Smooth muscle cell of the brain vasculature (primary cell): ENCODE measurements at places on chromosomes 2 and 18.

GRCh38 chr2:35891936-35892335 lies 463.6 kb upstream of the CRIM1 start:
- no peak for DNase-seq

DNA sequence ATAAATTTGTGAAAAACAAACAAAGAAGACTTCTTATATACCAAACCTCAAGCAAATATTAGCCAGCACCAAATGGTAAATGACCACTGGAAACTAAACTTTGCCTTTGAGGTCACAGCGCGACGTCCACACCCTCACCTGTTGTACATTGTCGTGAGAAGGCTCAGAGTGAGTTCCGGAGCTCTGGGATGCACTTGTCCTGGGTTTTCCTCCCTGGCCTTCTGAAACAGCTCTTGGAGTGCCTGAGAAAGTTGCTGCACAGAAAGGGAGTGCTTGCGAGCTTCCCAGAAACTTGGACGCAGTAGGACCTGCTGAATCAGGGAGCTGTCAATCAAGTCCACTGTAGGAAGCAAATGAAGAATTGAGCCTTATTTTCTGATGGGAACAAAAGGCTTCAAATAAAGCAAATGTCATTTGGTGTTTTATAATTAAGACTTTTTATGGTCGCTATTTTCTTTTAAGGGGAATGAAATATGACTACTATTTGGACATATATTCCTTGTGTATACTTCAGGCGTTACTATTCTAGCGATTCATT lies 11.0 kb downstream of the DYTN start:
- no peak for DNase-seq

GRCh38 chr2:2321200-2321540 lies 9.9 kb downstream of the MYT1L start:
- no peak for DNase-seq

- DNase-seq = no peak
Measured at GRCh38 chr2:85307527-85307897, 20.3 kb downstream of the TGOLN2 start.

DNA sequence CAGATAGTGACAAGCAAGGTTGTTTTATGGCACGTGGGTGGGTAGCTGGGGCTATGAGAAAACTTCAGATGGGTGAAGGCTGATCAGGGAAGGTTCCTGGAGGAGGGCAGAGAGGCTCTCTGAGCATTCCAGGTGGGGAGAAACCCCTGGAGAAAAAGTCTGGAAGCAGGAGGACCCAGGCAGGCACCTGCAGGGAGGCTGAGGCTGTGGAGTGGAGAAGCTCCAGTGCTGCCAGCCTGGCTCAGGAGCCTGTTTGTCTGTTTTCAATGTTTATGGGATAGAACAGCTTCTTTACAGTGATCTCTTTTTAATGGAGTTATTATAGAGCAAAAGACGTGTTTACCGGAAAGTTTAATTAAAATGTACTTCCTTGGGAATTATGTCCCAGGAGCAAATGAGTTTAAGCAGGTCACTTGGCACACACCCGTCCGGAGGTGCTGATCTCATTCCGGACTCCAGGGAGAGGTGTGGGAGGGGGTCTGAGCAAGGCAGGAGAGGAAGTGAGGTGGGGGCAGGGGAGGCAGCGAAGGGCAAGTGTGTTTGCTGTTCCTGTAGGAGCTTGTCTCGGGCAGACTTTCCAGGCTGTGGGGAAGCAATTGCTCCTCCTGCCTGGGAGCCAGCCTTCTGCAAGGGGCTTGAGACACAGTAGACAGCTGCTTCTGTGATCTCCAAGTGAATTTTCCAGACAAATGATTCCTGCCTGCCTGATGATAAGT lies 239.5 kb downstream of the MYCN start:
- DNase-seq = no peak

GRCh38 chr2:239463541-239464165 lies 62.8 kb upstream of the HDAC4 start:
- DNase-seq = no peak

DNA sequence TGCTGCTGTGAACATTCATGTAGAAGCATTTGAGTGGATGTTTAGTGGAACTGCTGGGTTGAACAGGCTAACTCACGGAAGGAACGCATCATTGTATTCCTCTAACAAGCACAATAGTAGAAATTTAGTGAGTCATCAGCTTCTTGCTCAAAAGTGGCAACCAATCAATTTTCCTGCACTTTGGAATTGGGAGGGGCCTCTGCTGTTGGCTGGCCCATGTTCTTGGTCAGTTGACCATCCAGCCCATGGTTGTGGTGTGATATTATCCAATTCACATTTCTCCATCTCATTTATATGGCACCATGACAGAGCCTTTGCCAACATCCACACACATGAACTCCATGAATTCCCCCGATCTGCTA lies 95.0 kb downstream of the TNFRSF11A start:
- DNase-seq = no peak

DNA sequence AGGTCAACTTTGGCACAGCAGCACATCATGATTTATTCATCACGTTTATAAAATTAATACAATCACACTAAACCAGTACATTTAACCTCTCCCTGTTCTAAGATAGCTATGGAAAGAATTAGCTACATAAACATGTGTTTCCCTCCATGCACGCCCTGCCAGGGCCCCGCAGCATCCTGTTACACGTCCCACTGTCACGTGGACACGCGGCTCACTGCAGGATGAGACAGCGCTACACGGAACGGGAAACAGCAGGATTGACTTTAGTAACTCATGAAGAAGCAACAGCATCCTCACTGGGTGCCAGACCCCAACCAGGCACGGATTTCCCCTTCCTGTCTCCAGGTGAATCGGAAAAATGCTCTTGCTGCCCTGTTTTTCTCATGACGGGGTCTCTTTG lies 30.9 kb upstream of the SALL3 start:
- no peak for DNase-seq

DNA sequence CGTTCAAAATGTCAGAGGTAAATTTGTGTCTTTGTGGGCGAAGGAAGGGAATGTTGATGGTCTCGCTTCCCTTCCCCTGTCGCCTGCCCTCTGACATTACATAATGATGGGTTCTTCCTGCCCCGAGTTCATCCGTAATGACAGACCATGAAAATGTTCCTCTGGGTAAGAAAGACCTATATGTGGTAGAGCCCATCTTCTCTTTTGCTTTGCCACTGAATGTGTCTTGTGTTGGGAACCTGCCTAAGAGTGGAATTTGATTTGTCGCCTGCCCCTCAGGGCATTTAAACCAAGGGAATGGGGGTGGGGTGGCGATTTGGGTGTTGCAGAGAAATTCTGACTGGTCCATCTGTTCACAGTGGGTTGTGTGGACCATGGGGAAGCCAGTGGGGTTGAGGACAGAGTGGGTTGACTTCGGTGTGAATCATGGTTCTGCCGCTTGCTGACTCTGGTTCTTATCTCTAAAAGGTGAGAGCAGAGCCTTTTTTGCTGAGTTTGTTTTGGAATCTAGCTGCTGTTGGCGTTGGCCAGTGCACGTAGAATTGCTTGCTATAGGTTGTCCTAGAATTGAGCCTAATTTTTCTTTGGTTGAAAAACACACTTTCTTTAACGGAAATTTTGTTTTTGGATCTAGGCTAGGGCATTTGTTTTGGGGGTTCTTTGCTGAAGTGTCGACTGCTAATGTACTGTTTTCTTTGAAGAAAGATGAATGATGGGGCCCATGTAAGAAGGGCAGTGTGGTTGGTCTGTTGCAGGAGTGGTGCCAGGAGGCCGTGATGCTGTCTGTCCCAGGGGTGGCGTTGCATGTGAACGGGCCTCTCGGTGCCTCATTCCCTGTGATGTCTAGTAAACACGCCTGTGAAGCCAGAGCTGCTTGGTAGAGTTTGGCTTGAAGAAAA lies 1.3 kb downstream of the INPP4A start:
- no peak for DNase-seq

DNA sequence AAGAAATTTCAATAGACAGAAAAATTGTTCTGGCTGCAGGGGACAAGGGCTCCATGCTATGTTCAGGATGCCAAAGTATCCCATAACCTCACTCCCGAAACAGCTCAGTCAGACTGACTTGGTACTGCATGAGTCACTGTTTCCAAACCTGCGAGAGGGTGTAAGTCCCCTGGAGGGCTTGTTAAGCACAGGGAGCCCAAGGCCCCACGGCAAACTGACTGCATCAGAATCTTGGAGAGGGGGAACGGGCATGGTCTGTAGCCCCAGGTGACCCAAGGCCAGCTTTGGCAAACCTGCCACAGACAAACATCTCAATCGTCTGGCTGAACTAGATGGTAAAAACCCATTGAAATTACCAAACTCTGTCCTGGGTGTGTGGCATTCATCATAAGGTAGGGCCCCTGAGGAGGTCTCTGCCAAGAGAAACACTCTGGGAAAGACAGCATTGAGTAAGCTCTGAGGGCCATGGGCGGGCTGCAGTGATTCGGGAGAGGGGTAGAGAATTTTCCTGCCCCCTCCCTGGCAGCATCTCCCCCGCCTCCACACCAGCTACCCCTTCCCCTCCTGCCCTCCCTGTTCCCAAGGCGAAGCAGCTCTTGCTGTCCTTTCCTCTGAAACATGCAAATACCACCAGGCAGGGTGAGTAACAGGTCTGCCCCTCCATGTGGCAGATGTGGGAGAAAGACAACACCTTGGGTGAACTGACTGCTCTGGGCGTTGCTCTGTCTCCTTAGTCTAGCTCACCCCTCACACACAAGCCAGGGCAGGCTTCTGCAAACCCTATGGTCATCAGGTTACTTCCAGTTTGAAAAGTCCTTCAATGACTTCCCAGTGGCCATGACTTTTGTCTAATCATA lies 274.7 kb upstream of the SIX2 start:
- peak; percentile 56 for DNase-seq

DNA sequence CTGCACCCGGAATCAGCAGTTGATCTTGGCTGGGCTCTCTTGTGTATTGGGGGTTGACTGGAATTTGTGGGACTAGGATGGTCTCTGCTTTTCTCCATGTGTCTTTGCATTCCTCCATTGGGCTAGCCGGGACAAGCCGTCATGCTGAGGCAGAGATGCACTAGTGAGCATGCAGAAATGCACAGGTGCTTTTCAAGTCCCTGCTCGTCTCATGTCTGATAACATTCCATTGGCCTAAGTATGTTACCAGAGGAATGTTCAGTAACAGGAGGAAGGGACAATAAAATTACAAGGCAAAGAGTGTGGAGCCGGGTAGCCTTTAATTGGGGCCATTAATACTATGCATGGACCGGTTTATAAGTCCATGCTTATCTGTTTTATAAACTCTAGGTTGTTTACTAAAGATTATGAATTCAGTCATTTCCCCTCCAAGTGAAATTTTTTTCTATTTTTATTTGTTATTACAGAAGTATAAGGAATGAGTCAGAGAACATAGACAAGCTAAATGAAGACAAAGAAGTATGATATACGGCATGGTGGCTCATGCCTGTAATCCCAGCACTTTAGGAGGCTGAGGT lies 24.4 kb upstream of the AAK1 start:
- DNase-seq = no peak
